ENCODE measurements at places on chromosomes 12 and 14.

- DNase-seq: peak; percentile 61
Measured at GRCh38 chr12:48890657-48891418, 25.2 kb upstream of the RND1 start.

DNA sequence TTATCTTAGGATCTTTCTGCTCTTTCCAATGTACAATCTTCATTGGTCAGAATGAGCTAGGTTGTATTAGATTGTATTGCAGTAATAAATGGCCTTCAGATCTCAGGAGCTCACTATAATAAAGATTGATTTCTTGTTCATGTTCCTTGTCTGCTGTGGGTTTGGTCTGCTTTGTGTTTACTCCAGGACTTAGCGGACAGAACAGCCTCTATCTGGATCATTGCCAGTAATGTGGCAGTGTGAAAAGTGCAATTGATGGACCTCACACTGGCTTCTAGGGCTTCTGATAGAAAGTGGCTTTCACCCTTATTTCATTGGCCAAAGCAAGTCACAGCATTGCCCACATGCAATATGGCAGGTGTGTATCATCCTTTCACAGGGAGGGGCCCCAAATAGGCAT, 81.2 kb downstream of the BTG1 start:
- DNase-seq: no peak

GRCh38 chr14:93019970-93020369, 95.8 kb downstream of the ITPK1 start:
- DNase-seq: no peak

DNA sequence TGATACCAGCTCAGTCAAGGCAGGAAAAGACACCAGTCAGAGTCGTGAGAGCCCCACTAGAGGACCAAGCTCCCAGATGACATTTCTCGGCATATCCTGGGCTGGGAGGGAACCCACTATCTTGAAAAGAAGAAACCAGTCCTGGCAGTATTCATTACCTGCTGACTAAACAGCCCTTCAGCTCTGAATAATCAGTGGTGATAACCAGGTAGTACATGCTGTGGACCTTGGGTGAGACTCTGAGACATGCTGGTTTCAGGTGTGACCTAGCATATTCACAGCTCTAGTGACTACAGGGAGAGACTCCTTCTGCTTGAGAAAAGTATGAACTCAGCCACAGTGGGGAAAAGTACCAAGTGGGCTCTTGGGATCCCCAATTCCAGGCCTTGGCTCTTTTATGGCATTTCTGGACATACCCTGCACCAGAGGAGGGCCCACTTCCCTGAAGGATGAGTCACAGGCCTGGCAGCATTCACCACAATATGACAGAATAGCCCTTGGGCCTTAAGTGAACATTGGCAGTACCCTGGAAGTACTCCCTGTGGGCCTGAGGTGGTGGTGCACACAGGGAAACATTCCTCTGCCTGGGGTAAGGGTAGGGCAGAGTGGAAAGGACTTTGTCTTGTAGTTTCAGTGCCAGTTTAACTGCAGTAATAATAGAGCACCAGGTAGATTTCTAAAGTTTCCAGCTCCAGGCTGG, 82.6 kb upstream of the SLC38A4 start:
- no peak for DNase-seq

- DNase-seq: peak; percentile 68
Measured at GRCh38 chr12:75444429-75445136, 36.0 kb upstream of the GLIPR1 start.

DNA sequence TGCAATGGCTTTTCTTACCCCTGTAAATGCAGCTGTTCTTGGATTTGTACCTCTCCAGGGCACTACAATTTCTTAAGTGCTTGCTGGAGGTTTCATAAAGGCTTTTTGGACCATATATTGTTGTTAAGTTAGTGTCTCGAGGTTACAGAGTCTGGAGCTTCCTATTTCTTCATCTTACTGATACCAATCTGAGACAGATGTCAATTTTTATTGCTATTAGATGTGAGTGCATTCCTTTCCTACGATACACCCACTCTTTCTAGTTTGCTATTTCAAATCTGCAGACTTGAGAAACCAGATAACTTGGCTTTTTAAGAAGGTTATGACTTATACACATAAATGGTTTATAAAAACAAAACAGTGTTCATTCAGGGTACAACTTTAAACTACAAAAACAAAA, 2.1 kb downstream of the NOXRED1 start:
- DNase-seq: peak; percentile 15

- no peak for DNase-seq
Measured at GRCh38 chr14:69664865-69665526, 53.6 kb downstream of the SUSD6 start.

- peak; percentile 68 for DNase-seq
Measured at GRCh38 chr14:102805371-102805891, 28.2 kb downstream of the TRAF3 start.

DNA sequence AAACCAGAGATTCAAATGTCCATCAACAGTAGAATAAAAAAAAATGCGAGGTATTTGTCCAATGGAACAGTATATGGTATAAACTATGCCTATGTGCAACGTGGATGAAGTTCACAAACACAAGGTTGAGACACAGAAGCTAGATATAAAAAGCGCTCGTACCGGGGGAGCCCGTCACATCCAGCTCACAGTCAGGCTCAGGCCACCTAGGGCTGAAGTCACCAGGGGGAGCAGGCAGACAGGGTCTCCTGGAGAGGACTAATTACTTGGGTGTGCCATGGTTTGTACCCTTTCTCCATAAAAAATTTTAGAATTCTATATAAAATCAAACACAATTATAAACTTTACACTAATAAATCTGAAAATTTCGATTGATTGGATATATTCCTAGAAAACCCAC, 13.6 kb downstream of the AHNAK2 start:
- DNase-seq: no peak

- DNase-seq: peak; percentile 52
Measured at GRCh38 chr12:94545935-94546771, 86.5 kb upstream of the CEP83 start.

- no peak for DNase-seq
Measured at GRCh38 chr14:31961896-31962295, 115.2 kb upstream of the ARHGAP5 start.

- no peak for DNase-seq
Measured at GRCh38 chr12:124520265-124520701, 47.1 kb downstream of the NCOR2 start.
